ENCODE measurements at places on chromosomes 1 and 21.

DNA sequence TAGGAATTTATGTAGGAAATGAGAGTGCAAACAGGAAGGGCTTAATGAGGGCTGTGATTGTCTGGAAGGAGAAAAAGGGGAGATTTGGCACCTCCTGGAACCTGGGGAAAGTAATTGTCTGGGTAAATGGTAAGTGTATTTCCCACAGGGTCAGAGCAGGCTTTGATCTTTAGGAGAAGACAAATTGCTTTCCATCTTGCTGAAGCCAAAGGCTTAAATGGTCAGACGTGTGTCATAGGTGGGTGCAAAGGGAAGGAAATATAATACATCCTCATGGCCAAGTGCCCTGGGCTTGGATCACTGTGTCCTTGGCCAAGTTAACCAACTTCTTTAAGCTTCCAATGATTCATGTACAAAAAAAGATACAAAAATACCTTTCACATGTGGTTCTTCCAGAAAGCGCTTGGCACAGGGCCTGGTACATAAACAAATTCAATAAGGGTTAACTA is 1.3 kb upstream of the DUSP23 start:
- H3K36me3 ChIP-seq, result no peaks in the 10 kb centered on the region
- no peak for DNase-seq
- H3K4me1 ChIP-seq, result peaks cover 23% of the 10 kb centered on the region
- no peaks in the 10 kb centered on the region for H3K27me3 ChIP-seq
- H3K4me3 ChIP-seq, result no peak overlapping the region
- peak overlapping the region; percentile 63 for H3K27ac ChIP-seq

GRCh38 chr1:115332813-115333608 is 5.0 kb downstream of the NGF start:
- no peak for DNase-seq
- peaks cover 25% of the 10 kb centered on the region for H3K4me1 ChIP-seq
- H3K27ac ChIP-seq, result peak overlapping the region; percentile 26
- no peak overlapping the region for H3K4me3 ChIP-seq

DNA sequence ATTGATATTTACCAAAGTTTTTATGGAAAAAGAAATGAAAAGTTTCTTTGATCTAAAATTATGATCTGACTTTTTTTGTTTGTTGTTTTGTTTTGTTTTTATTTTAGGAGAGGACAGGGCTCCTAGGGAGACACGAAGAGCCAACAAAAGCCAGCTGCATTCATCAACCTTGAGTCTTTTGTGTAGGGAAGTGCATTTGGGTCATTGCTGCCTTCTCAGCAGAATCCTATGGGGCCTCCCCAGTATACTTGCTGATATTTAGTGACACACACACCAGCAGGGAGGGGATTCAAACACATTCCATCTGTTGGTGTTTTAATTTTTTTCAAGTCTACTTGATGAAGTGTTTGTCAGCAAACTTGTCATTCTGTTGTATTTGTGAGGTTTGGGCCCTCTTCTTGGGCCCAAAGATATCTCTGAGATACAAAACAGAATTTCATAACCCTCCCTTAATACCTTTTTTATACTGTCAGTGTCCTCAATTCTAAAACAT is 203.5 kb downstream of the NTNG1 start:
- no peaks in the 10 kb centered on the region for H3K4me1 ChIP-seq
- H3K4me3 ChIP-seq, result no peak overlapping the region
- no peak overlapping the region for H3K27ac ChIP-seq

- H3K36me3 ChIP-seq, result peaks cover 73% of the 10 kb centered on the region
- DNase-seq, result no peak
- no peak overlapping the region for H3K27ac ChIP-seq
- H3K4me3 ChIP-seq, result no peak overlapping the region
- no peaks in the 10 kb centered on the region for H3K27me3 ChIP-seq
Observed at GRCh38 chr1:35406103-35406502, 137.6 kb downstream of the ZMYM4 start.

GRCh38 chr1:109801791-109802135 is 38.0 kb upstream of the EPS8L3 start:
- H3K4me3 ChIP-seq, result no peak overlapping the region
- no peak for DNase-seq
- H3K36me3 ChIP-seq, result no peaks in the 10 kb centered on the region
- H3K27ac ChIP-seq, result no peak overlapping the region
- H3K4me1 ChIP-seq, result peaks cover 32% of the 10 kb centered on the region

DNA sequence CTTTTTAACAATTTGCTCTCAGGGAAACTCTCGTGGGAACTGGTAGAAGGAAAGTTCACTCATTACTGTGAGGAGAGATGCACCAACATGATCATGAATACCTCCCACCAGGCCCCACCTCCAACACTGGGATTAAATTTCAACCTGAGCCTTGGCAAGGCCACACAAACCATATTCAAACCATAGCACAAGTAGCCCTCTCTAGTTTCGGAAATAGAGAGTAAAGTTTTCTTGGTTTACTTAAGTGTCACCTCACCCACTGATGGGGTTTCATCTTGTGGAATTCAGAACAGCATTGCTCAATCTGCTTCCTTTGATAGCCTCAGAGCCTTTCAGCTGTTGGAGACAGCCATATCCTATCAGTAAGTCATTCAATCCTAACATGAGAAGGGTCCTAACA is 25.5 kb upstream of the CCSAP start:
- H3K36me3 ChIP-seq, result no peaks in the 10 kb centered on the region
- no peaks in the 10 kb centered on the region for H3K27me3 ChIP-seq
- no peaks in the 10 kb centered on the region for H3K4me1 ChIP-seq
- DNase-seq, result no peak

GRCh38 chr21:26846036-26846931 is 1.1 kb upstream of the ADAMTS1 start:
- H3K27me3 ChIP-seq, result peaks cover 4% of the 10 kb centered on the region
- peaks cover 15% of the 10 kb centered on the region for H3K36me3 ChIP-seq
- peak; percentile 86 for DNase-seq
- H3K4me3 ChIP-seq, result peak overlapping the region; percentile 79
- peak overlapping the region; percentile 94 for H3K27ac ChIP-seq

GRCh38 chr1:2284932-2285331 is 56.8 kb downstream of the SKI start:
- H3K4me3 ChIP-seq, result no peak overlapping the region
- no peak for DNase-seq
- H3K27me3 ChIP-seq, result no peaks in the 10 kb centered on the region

DNA sequence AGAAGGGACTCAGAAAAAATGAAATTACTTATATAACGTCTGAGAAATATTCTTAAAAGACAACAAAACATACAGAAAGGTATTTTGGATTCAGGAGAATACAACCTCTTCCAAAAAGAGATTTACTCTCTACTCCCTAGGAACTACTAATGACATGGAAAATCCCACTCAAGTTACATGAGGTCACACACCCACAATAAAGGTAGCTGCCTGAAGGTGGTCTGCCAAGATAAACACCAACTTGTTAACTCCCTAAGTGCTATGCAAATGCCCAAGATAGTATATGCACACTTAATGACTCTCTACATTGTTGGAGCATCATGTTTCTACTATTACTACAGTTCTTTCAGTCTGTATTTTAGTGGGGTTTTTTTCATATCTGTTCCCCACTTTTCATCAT is 26.5 kb downstream of the RERE start:
- no peaks in the 10 kb centered on the region for H3K4me1 ChIP-seq
- no peaks in the 10 kb centered on the region for H3K27me3 ChIP-seq
- H3K36me3 ChIP-seq, result no peaks in the 10 kb centered on the region
- no peak overlapping the region for H3K27ac ChIP-seq

DNA sequence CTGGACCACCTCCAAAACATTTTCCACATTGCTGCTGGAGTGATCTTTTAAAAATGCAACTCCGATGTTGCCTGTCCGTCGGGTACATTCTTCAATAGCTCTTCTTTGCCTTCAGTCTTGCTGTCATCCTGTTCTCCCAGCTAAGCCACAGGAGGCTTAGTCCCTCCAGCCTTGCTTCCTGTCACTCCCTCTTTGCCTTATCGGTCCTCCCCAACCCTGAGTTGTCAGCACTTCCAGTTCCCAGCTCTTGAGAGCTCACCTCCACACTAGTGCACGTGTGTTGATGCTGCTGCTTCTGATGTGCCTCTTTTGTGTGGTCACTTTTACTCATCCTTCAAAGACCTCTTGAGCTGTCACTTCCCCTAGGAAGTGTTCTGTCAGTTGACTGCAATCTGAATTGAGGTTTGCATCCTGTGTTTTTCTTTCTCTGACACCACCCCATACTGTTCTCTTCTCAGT is 15.3 kb downstream of the UCK2 start:
- peaks cover 12% of the 10 kb centered on the region for H3K4me1 ChIP-seq
- no peaks in the 10 kb centered on the region for H3K27me3 ChIP-seq
- DNase-seq, result no peak
- no peaks in the 10 kb centered on the region for H3K36me3 ChIP-seq

- H3K4me1 ChIP-seq, result no peaks in the 10 kb centered on the region
- H3K27me3 ChIP-seq, result no peaks in the 10 kb centered on the region
- no peaks in the 10 kb centered on the region for H3K36me3 ChIP-seq
- no peak for DNase-seq
- H3K27ac ChIP-seq, result no peak overlapping the region
Observed at GRCh38 chr1:99818063-99818699, 32.0 kb upstream of the AGL start.

DNA sequence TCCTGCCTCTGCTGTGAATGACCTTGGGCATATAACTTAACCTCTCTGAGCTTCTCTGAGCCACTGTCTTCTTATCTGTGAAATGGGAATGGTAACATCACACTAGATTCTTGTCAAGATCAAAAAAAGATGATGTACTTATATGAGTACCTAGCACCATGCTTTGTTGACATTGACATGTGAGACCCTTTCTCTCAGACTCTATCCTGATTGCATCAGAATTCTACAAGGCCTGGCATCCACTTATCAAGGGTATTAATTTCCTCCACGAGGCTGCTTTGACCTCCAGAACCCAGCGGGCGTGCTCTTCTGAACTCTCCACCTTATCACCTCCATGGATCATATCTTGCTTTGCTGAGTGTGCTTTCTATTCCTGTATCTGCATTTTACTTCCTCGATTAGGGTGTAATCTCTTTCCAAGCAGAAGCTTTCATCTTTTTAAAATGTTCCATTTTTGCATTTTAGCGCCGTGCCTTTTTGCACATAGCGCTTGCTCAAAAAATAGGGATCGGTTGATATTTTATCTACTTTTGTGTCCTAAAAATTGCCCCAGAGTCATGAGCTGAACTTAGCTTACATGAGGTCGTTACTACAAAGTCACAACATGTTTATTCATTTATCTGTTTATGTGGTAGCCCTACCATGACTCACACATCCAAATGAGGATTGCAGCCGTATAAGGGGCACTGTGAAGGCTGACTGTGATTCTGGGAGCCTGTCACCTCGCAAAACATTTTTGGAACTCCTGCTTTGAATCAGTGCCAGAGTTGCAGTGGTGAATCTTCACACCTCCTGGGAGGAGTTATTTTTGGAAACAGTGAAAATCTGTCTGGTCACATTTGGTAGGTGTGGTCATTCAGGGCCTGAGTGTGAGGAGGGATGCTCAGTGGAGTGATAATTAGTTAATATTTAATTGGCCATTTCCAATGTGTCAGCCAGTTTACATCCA is 63.2 kb downstream of the IER5 start:
- DNase-seq, result no peak
- H3K4me1 ChIP-seq, result peaks cover 30% of the 10 kb centered on the region
- no peak overlapping the region for H3K4me3 ChIP-seq
- no peaks in the 10 kb centered on the region for H3K27me3 ChIP-seq
- peak overlapping the region; percentile 64 for H3K27ac ChIP-seq

GRCh38 chr1:220889333-220889732 is 10.1 kb downstream of the HLX start:
- H3K4me3 ChIP-seq, result no peak overlapping the region
- H3K4me1 ChIP-seq, result peaks cover 6% of the 10 kb centered on the region
- H3K36me3 ChIP-seq, result peaks cover 18% of the 10 kb centered on the region
- H3K27me3 ChIP-seq, result peaks cover 58% of the 10 kb centered on the region
- no peak overlapping the region for H3K27ac ChIP-seq

- H3K36me3 ChIP-seq, result no peaks in the 10 kb centered on the region
- no peak overlapping the region for H3K27ac ChIP-seq
- DNase-seq, result no peak
- H3K4me3 ChIP-seq, result no peak overlapping the region
- H3K4me1 ChIP-seq, result no peaks in the 10 kb centered on the region
Observed at GRCh38 chr1:59006289-59006658, 222.4 kb upstream of the JUN start.

GRCh38 chr1:236280438-236281197 is 1.1 kb downstream of the ERO1B start:
- H3K4me3 ChIP-seq, result peak overlapping the region; percentile 88
- H3K27me3 ChIP-seq, result no peaks in the 10 kb centered on the region
- no peaks in the 10 kb centered on the region for H3K4me1 ChIP-seq
- no peak for DNase-seq
- H3K36me3 ChIP-seq, result no peaks in the 10 kb centered on the region

DNA sequence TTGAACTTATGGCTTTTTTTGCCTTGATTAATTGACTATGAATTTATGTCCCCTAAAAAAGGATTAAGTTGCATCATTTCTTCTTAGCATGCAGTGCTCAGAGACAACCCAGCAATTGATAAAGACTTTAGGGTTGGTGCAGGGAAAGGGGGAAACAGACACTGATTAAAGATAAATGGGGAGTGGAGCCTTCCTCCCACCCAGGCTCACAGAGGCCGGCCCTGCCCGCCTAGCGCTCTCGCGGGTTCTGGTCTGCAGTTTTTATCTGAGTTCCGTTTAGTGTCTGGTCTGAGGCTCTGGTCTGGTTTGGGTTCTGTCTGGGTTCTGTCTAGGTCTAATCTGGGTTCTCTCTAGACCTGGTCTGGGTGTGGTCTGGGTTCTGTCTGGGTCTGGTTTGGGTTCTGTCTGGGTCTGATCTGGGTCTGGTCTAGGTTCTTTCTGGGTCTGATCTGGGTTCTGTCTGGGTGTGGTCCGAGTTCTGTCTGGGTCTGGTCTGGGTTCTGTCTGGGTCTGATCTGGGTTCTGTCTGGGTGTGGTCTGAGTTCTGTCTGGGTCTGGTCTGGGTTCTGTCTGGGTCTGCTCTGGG is 48.1 kb downstream of the ABCG1 start:
- no peaks in the 10 kb centered on the region for H3K36me3 ChIP-seq
- no peak overlapping the region for H3K27ac ChIP-seq
- peaks cover 29% of the 10 kb centered on the region for H3K4me1 ChIP-seq

DNA sequence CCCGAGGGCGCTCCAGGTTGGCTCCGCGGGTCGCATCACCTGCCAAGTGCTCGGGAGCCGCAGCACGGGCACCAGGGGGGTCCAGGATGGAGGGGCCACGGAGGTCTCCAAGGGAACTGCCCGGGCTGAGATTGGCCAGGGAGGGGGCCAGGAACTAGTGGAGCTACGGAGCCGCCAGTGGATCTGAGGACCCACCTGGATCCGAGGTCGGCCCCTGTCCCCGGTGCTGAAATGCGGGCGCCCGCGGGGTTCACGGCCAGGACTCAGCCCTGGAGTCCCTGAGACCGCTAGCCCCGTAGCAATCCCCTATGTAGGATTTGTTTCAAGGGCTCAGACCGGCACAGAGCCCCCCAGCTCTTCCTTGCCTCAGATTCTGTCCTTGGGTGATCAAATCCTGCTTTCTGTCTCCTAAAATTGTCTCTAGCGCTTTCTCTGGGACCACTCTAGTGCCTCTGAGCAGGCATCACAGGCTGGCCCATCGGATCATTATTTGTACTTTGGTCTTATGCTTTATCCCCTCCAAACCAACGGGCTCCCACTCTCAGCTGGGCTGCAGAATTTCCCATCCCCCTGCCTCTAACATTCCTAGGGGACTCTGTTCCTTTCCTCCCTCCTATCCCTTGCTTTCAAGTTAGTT is 27.3 kb downstream of the KIAA2013 start:
- no peak overlapping the region for H3K27ac ChIP-seq
- DNase-seq, result no peak

GRCh38 chr1:36472656-36473055 is 8.5 kb upstream of the MRPS15 start:
- H3K4me3 ChIP-seq, result no peak overlapping the region
- H3K27me3 ChIP-seq, result no peaks in the 10 kb centered on the region
- H3K4me1 ChIP-seq, result no peaks in the 10 kb centered on the region
- no peaks in the 10 kb centered on the region for H3K36me3 ChIP-seq
- H3K27ac ChIP-seq, result no peak overlapping the region

GRCh38 chr1:244205906-244206305 is 154.8 kb downstream of the ZBTB18 start:
- no peaks in the 10 kb centered on the region for H3K36me3 ChIP-seq
- H3K4me1 ChIP-seq, result no peaks in the 10 kb centered on the region
- H3K27me3 ChIP-seq, result no peaks in the 10 kb centered on the region
